ENCODE measurements at places on chromosomes 1 and 21.

GRCh38 chr1:177926201-177926600, 43.7 kb downstream of the SEC16B start:
- no peak for DNase-seq

GRCh38 chr21:45856442-45856841, 125.1 kb upstream of the COL6A1 start:
- no peak for DNase-seq

- no peak for DNase-seq
Observed at GRCh38 chr1:6447016-6447817, 18.8 kb downstream of the TNFRSF25 start.

DNA sequence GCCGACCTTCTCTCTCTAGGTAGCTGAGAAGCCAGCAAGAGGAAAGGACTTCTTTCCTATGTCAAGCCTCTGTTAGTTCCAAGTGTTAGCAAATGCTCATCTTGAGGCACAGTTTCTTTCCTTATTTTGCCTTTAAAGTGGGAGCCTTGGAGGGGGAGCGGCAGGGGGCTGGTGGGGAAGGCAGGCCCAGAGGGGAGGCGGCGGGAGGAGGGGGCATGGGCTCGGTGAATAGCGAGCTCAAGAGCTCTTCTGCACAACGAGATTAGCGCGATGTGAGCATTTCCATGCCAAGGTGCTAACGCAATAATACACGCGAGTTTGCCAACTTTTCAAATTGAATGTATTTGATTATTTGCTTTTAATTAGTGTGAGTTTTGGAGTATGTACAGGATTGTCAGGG, 372.6 kb downstream of the RPS6KC1 start:
- DNase-seq: no peak

DNA sequence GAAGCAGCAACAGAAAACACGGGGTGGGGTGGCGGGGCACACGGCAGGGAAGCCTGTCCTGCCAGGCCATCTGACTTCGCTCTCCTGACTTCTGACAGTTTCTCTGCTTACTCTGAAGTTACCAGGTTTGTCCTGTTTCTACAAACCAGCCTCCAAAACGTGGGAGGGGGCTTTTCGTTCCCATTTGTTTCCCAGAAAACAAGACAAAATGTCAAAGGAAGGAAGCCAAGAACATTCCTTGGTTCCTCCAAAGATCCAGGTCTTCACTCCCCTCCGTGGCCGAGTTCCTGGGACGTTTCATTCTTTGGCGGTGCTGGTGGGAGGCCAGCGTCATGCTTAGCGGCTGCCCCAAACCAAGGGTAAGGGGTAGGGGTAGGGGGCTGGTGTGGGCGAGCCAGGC, 49.6 kb downstream of the MEGF6 start:
- no peak for DNase-seq

- DNase-seq: no peak
Observed at GRCh38 chr1:110408488-110408887, 994 bp upstream of the LAMTOR5 start.

DNA sequence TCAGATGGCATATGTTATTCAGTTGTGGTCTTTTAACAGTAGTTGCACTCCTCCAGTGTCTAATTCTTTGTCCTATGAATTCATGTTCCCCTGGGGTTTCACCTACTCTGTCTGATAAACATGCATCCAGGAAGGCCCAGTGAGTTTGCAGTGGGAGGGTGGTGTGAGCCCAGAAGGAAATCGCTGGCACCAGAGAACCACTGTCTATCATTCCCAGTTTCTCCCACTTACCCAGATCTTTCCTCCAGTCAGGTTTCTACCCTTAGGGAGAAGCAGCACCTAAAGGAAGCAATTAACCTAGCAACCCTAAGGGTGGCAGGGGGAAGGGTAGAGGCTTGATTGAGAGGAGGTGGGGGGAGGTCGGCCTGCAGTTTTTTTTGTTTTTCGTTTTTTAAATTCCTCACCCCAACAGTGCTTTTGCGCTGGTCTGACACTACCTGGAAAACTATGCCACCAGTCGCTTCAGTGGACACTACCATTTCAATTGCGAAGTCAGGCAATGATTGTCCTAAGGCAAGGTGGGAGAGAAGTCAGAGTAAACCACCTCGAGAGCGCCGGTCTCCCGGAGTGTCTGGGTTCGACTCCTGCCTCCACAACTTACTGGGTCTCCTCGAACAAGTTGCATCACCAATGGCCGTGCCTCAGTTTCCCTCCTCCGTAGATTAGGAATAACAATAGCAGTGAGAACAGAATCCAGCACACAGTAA, 766 bp upstream of the SLC44A3 start:
- DNase-seq: peak; percentile 12

- DNase-seq: no peak
Observed at GRCh38 chr1:185426848-185427247, 109.8 kb upstream of the IVNS1ABP start.

- no peak for DNase-seq
Observed at GRCh38 chr21:33334824-33335223, 10.1 kb downstream of the IFNAR1 start.

DNA sequence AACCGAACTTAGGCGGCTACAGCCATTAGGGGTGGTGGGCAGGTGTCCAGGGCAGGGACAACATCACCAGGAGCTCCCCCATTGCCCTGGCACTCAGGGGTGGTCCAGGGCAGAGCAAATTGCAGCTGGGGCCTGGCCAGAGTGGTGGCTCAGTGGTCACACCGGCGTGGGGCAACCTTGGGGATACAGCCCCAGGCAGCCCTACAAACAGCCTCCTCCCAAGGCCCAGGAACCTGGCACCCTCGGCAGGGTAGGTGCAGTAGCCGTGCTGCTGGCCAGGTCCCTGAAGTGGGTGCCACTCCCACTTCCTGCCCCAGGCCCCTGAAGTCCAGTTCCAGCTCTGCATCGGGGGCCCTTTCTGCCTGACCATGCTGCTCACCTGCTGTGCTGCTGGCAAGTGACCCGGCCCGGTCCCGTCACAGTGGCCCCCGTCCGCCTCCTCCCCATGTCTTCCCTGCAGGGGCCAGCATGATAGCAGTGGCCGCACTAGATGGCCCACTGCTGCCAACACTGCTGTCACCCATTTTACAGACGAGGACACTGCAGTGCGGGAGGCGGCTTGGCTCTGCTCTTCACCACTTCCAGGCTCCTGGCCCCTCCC, 712.8 kb downstream of the MATN1 start:
- no peak for DNase-seq

DNA sequence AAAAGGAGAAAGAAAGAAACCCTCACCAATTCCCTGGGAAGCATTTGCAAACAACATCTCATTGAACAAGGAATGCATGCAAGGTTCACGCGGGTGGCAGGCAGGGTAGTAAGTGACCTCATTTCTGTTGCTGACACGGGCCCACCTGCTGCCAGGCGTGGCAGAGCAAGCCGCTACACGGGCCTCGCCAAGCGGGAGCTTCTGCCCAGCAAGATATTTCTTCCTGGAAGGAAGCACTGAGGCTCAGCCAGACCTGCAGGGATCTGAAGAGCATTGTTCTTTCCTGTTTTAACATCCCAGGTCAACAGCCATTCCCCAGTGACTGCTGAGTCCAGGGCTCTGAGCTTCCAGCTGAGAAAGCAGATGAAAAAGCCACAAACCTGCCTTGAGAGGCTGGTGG, 91.9 kb upstream of the IGSF21 start:
- DNase-seq: no peak

GRCh38 chr1:186435336-186435735, 25.6 kb downstream of the PDC start:
- DNase-seq: no peak

DNA sequence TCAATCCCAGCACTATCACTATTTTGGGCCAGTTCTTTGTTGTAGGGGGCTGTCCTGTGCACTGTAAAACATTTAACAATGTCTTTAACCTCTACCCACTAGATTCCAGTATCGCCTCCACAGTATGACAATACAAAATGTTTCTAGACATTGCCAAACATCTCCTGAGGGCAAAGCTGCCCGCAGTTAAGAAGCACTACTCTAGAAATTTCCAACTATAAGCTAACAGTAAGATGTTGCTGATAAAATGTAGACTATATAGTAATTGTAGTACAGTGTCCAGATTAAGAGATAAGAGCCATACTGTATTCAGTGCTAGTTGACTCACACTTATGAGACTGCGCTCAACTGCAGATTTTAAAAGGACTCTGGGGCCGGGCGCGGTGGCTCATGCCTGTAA, 5.0 kb downstream of the MTF1 start:
- no peak for DNase-seq

GRCh38 chr1:26996024-26996423, 2.5 kb downstream of the TRNP1 start:
- no peak for DNase-seq

DNA sequence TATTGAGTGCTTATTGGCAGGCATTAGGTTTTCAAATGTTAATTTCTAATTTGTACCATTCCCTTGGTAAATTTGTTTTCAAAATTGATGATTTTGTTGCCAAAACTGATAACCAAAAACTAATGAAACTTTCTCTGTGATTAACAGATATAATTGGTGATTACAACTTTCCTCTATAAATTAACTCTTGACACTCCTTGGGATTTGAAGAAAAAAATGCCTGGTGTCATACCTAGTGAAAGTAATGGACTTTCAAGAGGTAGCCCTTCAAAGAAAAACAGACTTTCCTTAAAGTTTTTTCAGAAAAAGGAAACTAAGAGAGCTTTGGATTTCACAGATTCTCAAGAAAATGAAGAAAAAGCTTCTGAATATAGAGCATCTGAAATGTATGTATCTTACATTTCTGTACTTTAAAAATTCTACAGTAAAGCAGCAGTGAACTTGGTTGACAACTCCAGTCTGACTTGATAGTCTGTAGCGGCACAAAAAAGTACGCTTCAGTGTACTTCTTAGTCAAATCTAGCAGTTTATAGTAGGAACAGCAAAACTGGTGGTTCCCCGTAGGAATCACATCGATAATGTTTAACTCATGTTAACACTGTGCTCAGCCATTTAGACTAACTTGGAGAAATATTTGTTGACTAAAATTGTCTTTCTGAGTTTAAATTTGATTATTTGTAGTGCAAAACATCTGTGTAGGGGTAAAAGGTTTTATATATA, 3.0 kb downstream of the USP1 start:
- no peak for DNase-seq
